ENCODE measurements at places on chromosomes 5 and 9.

DNA sequence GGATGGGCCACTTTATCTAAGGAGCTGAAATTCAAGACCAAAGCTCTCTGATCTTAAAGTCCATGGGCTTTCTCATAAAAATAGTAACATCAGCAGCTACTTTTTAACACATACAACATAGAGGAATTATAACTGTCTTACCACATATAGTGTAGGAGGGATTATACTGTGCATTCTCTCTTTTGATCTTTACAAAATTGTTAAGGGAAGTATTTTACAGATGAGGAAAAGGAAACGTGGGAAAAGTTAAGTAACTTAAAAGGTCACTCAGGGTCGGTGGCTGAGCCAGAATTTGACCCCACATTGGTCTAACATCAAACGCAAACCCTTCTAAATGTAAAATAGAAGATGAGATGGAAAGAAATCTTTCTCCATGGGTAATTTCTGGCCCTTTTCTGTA lies 38.4 kb downstream of the ZNF608 start:
- no peak for DNase-seq

GRCh38 chr9:130167927-130168326 lies 4.3 kb upstream of the NCS1 start:
- DNase-seq = no peak

- DNase-seq = no peak
Observed at GRCh38 chr5:35233601-35234000, 3.3 kb upstream of the PRLR start.

GRCh38 chr9:136614967-136615623 lies 47.6 kb upstream of the EGFL7 start:
- no peak for DNase-seq

GRCh38 chr5:43203373-43203772 lies 11.3 kb downstream of the NIM1K start:
- DNase-seq = no peak

DNA sequence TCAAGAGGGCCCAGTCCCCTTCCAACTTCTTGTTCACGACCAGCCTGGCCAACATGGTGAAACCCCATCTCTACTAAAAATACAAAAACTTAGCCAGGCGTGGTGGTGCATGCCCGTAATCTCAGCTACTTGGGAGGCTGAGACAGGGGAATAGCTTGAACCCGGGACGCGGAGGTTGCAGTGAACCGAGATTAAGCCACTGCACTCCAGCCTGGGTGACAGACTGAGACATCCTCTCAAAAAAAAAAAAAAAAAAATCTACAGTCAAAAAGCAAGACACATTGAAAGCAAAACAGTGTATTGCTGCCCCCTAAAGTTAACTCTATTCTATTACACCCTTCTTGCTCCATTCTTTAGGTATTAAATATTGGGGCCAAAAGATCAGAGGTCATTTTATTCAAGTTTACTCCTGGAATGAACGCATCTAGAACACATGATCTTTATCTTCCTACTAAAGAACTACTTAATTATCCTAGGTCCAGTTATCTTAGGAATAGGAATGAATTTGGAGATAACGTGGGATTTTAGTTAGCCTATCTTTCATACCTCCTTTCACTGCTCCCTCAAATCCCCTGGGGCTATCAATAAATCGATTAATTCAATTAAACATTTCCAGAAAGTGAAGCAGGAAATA lies 2.4 kb downstream of the ATG12 start:
- DNase-seq = no peak

DNA sequence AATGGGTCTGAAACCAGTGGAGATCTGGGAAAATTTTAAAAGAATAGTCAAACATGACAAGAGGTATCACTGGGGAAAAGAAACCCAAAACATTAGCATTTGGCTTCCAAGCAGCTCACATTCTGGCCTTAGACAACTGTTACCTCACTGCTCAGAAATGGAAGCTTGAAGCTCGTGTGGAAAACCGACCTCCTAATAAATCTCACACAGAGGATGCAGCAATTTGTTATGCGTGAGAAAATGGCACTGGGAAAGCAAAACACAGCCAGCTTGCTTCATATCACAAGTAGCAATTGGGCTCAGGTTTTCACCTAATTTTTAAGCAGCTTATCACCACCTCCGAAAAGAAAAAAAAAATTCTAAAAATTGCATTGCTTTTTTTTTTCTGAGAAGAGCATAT lies 103.3 kb upstream of the TAS2R1 start:
- no peak for DNase-seq

GRCh38 chr5:8851101-8851500 lies 694.8 kb downstream of the SEMA5A start:
- no peak for DNase-seq

DNA sequence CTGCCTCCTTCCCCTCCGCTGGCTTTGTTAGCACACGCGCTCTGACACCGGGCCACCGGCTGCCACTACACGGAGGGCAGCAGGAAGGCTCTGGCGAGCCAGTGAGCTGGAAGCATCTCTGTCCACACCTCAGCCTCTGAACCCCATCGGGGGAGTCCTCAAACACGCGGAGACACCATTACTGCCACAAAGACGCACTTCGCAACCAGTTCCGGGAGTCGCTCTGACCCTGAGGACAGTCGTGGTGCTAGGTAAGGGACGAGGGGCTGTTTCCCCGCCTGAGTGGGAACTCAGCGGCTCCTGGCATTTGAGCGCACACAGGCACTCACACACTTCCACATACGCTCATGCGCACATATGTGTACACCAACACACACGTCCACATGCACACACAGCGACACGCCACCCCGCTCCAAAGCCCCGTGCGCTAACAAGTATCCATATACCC lies 160.0 kb downstream of the C9orf152 start:
- no peak for DNase-seq

DNA sequence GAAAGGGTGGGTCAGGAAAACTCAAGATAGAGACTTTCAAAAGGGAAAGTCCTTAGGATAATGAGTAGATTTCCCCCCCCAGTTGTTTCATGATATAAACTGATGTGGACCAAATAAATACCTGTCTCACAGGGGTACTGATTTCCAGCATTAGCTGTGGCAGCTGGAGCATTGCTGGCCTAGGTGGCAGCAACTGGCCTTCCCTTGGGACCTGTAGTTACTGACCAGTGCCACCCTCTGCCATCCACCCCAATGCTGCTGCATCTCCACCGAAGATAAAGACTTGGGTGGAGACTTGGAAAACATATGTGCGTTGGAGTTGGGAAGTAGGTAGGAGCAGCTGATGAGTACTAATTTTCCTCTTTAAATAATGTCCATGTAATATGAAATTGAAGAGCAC lies 71.8 kb downstream of the SYK start:
- DNase-seq = no peak
